ENCODE measurements at places on chromosomes 12 and 14. TPM values are rescaled to one million over a fixed set of nuclear protein-coding genes. Genes with fewer than 3 reads are reported as not detected.

The KCNJ8 gene
- 0.22 TPM for total RNA-seq

The A2ML1 gene
- not detected for total RNA-seq

The TEX22 gene
- 0.36 TPM for total RNA-seq

The PIGH gene
- 20.6 TPM for total RNA-seq

The ABCB9 gene
- total RNA-seq = 11.1 TPM

The ADAMTS20 gene
- not detected for total RNA-seq

The SALL2 gene
- total RNA-seq = 0.69 TPM

The TMEM120B gene
- 15.2 TPM for total RNA-seq

The SLC10A1 gene
- not detected for total RNA-seq

The SPTB gene
- total RNA-seq = 1.5 TPM

The IL22 gene
- not detected for total RNA-seq

The RPL10L gene
- total RNA-seq = not detected

The CLEC4E gene
- total RNA-seq = 0.09 TPM

The DCD gene
- not detected for total RNA-seq

The CYP27B1 gene
- 2.0 TPM for total RNA-seq

The SETD1B gene
- 11.8 TPM for total RNA-seq

The GPRC5D gene
- total RNA-seq = not detected

The LTA4H gene
- 90.5 TPM for total RNA-seq

The ARHGAP9 gene
- total RNA-seq = 0.17 TPM

The BRI3BP gene
- 22.1 TPM for total RNA-seq

The TTC7B gene
- 15.4 TPM for total RNA-seq

The CYP46A1 gene
- total RNA-seq = 0.09 TPM

The TSPAN11 gene
- total RNA-seq = 0.10 TPM

The PRH2 gene
- total RNA-seq = not detected

The FGD4 gene
- 19.7 TPM for total RNA-seq

The MIP gene
- total RNA-seq = not detected

The TPPP2 gene
- not detected for total RNA-seq

All from A549 treated with Hydrocortisone at 1 μM for 4 hours (cell line).